Naive B cell (primary cell): ENCODE measurements at places on chromosomes 5 and 9. TPM values are rescaled to one million over a fixed set of nuclear protein-coding genes. Genes with fewer than 3 reads are reported as not detected.

DNA sequence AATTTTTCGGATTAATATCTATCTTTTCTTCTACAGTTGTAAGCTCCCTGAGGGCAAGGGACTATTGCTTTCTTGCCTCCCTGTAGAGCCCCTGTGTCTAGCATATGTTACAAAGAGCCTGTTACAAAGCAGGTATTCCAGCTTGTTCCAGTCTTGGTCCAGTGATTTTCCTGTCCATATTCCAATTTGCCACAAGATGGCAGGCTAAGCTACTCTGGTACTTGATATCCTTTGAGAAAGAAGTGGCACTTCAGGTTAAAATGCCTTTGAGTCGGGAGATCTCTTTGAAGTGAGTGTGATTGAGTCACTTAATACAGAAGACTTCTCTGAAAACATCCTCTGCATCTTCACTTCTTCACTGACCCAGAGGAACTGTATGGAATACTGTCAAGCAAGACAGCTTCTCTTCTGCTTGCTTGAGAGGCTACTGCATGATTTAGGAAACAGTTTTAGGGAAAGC, 24.5 kb downstream of the CAVIN4 start:
- no peak for DNase-seq

DNA sequence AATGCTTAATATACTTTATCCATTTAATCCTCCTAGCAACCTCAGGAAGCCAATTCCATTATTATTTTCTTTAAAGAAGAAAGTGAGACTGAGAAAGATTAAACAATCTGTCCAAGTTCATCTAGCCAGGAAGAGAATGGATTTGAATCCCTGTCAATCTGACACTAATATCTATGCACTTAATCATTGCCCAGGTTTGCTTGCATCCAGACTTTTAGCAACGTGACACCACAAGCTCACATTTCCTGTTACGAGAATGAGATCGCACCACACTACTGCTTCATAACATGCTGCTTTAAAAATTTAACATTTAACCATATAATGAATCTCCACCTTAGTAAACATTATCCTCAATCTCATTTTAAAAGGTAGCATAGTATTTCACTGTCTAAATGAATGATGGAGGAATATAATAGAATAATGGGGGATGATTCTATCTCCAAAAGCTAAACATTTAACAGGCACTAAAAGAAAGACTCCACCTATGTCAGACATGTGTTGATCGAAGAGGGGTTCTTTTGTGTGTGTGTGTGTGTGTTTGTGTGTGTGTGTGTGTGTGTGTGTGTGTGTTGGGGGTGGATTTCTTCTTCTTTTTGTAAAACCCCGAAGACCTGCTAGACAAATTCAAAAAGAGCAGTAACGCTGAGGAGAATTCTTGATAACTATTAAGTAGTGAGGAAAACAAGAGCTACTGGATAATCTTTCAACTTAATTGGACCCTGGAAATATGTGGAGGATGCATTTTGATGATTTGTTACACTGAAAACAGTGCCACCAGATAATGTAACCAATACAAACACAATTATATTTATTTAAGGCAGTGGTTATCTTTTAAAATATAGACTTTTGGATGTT, 138.7 kb upstream of the NR3C1 start:
- DNase-seq: no peak

- DNase-seq: no peak
Observed at GRCh38 chr5:1005249-1005851, 3.3 kb upstream of the NKD2 start.

- no peak for DNase-seq
Observed at GRCh38 chr9:132008855-132009812, 70.5 kb downstream of the MED27 start.

DNA sequence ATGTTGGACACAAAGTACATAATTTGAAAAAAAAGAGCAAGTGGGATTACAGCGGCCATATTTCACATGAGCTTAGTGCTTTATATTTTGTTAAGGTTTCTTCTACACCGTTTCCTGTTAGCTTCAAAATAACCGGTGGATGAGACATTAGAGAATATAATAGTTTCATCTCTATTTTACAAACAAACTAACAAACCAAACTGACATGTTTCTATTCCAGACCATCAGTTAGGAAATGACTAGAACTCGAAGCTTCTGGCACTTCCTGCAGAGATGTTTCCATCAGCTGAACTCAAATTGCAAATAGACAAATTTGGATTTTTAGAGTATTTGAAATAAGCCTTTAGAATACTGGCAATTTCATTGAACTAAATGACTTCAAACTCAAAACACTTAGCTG, 86.5 kb downstream of the MTRR start:
- no peak for DNase-seq

DNA sequence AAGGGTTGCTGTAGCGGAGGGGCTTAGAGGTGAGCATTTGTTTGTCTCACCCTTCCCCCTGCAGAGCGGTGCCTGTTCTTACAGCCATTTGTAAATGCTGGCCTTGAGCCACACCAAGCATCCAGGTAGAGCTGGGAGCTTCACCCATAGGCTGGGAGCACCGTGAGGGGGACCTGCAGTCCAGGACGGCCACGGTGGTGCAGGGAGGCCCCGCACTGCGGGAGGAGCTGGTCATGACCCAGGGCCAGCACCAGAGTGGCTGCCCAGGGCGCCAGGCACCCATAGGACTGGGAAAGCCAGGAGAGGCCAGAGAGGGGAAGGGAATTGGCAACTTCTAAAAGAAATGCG, 197.3 kb upstream of the ADAMTS16 start:
- no peak for DNase-seq

GRCh38 chr5:53893626-53894025, 333.2 kb downstream of the NDUFS4 start:
- DNase-seq: no peak

DNA sequence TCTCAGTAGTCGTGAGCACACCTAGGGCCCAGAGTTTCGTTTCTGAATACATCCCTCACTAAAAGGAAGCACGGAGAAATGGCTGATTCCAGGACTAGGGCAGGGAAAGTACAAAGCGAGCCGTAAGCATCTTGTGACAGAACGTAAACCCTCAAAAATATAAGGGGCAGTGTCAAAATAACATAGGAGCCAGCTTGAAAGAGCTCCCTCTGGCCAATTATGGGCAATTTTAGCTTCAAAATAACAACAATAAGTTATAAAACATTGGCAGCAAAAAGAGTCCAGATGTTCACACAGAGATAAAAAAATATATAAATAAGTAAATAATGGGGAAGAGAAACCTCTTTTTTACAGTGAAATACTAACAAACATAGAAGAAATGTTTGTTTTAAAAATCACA, 18.5 kb upstream of the GLIS3 start:
- DNase-seq: no peak

Gene ANKRD18B
- not detected for polyA plus RNA-seq

DNA sequence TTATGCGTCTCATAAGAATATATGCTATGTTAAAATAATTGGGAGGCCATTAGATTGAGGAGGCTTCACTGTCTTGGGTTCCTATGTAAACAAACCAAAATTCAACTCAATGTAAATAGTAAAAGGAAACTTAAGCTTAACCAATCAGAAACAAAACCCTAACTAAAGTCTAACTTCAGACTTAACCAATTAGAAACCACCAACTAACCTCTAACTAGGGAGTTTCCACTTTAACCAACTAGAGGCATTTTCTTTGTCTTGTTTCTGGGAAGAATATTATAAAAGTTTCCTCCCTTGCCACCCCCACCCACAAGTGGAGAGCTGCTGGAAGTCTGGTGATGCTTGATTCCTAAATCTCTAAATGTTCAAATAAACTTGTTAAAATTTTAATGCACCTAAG, 214.5 kb downstream of the SEMA5A start:
- DNase-seq: no peak

DNA sequence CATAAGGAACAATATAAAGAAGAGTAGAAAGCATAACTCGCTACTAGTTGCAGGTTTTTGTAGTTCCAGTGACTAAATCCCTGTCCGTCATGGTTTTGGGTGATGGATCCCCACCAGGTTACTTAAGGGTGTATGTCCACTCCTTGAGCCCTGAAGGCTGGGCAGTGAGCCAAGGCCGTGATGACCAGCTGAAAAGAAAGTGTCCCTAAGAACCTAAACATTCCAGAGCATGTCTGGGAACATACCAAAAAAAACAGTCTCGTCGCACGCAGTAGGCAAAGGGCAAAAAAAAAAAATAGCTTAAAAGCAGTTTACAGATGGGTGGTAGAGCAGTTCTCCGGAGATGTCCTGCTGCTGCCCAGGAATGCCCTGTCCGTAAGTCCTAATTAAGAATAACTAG, 21.4 kb upstream of the SNAPC3 start:
- DNase-seq: no peak

DNA sequence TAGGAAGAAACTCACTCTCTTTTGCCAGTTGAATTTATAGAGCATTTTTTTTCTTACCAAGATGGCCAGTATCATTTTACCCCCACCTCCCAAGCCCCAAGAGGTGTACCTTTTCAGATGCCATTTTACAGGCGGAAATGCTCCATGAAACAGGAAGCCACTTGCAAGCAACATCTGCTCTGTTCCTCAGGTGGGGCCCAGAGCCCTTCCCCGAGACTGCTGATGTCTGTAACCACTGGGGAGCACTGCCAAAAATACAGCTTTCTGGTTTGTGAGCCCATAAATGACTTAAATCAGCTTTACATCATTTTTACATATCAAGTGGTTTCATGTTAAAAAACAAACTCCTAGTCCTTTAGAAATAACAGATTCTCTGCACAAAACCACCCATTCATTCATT, 42.9 kb upstream of the GARNL3 start:
- no peak for DNase-seq

GRCh38 chr5:173862047-173862477, 26.1 kb upstream of the CPEB4 start:
- no peak for DNase-seq

Gene RAI14
- polyA plus RNA-seq: not detected

- no peak for DNase-seq
Observed at GRCh38 chr9:135036861-135037465, 50.5 kb upstream of the OLFM1 start.

Gene C5orf52
- not detected for polyA plus RNA-seq

GRCh38 chr5:16450163-16450562, 15.4 kb downstream of the ZNF622 start:
- no peak for DNase-seq

Gene SHC3
- 0.24 TPM for polyA plus RNA-seq

DNA sequence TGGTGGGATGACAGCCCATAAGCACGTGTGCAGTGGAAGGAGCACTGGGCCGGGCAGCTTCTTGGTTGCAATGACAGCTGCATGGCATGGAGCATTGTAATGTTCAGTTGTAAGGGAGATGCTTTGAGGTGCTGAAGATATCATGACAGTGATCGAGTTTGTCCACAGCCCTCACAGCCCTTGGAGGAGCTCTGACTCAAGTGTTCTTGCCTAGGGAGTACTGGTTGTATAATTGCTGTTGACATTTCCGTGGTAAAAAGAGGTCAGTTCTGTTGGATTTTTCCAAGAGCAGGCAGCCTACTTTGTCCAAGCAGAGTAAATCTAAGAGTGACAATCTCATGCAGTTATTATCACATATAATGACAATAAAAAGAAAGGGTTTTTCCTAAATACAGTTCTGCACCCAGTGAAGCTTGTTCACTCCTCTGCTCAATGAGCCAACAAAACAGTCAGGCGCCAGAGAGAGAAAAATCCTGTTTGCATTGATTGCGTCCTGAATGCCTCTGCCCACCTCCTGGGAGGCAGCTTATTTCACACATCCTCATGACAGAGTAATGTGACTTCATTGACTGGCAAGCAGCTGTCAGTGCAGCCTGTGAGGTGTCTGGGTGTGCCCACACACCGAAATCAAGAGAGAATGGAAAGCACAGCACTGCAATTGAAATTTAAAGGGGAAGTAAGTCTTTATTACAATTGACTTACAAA, 248.0 kb downstream of the NTRK2 start:
- DNase-seq: no peak
